Omental fat pad (tissue), 4 donors: ENCODE measurements at places on chromosomes 3 and 15.

GRCh38 chr3:146493761-146494160 lies 24.4 kb upstream of the PLSCR2 start:
- no peak for DNase-seq

DNA sequence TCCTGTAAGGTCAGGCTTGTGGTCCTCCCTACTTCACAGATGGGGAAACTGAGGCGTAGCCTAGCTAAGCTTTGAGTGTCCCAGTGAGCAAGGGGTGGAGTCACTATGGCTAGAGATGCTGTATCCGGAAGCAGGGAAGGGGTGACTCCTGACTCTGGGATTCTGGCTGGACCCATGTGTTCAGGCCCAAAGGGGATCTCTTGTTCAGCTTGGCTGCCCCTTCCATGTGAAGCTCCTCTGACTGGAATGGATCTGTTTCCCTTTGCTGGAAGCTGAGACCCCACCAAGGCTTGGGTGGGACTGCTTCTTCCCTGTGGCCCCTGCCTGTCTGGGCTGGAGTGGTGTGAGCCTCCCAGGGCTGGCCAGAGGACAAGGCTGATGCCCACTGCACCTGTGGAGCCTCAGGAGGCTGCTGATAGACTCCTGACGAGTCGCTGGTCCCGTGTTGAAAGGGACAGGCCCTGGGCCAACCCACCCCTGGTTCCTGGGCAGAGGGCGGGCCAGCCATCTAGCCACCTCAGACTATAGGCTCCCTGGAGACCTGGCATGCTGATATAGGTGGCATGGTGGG lies 1.0 kb downstream of the MAPKAPK3 start:
- no peak for DNase-seq

DNA sequence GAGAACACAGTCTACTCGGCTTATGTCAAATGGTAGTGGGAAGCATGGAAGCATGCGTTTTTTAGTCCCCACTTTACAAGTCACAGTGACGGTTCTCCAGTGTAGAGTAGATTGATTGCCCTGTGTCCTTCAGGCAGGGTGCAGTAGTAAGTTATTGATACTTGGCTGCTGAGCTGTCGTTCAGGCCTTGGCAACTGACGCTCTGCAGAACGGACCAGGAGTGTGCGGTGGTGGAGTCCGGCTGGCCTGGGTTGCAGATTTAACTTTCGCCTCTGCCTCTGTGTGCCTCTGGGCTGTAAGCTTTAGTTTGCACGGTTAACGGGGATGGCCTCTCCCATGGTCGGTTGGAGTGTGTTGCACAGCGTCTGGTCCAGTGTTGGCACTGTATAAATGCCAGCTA lies 58.6 kb downstream of the IGF1R start:
- no peak for DNase-seq

GRCh38 chr3:94423578-94423977 lies 360.7 kb downstream of the NSUN3 start:
- no peak for DNase-seq

GRCh38 chr15:86677278-86677677 lies 597.6 kb downstream of the AGBL1 start:
- no peak for DNase-seq

DNA sequence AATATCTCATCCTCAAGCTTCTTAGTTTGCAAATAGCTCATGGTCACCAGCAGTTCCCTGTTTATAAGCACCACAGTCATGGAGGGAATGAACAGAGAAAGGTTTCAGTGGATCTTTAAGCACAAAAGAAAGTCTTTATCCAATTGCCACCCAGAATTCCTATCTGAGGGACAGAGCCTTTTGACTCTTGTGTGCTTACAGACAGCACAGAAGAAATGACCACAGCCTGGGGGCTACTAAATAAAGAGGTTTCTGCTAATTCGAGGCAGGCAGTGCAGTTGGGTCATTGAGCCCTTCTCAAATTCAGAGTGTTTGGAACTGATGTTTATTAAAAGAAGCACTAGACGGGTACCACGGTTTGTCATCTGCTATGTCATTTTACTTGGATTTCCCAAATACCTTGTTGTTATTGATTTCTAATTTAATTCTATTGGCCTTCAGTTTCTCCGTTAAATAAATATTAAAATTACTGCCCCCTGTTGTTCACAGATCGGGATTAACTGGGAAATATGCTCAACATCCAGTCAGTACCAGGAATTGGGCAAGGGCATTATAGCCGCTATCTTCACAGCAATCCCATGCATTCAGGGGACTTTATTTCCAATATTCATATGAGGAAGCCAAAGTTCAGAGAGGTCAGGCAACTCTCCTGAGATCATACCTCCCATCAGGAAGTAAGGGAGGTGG lies 3.6 kb downstream of the PRICKLE2 start:
- no peak for DNase-seq

GRCh38 chr3:58952128-58952917 lies 97.5 kb downstream of the CFAP20DC start:
- DNase-seq = no peak

- no peak for DNase-seq
Observed at GRCh38 chr3:159844801-159845261, 143.8 kb upstream of the IL12A start.

DNA sequence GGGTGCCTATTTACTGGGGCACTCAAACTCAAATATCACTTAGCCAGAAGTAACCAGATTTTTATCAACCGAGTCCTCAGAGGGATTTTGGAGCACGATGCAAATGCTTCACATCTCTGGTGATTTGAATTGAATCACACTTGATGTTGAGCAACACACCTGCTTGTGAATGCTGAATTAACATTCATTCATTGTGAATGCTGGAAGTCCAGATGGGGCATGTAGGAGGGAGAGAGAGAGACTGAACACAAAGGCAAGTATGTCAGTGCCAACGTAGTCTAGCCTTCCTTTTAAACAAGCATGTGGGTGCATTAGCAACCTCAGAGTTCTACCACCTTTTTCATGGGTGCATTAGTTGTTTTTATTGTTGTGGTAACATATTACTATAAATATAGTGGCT lies 156.2 kb downstream of the ADAMTSL3 start:
- DNase-seq = no peak

DNA sequence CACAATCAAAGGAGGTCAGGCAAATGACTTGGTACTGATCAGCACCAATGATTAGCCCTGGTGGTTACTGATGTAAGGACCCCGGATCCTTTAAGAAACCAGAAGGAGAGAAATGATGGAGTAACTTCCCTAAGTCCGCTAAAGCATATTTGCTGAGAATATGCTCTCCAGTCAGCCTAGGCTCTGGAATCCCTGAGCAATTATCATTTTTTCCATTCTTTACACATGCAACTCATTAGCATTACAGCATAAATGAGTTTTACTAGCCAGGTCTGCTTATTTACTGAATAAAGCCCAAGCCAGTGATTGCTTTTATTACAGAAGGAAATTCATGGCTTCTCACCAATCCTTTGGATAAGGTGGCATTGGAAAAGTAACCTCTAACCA lies 139.2 kb upstream of the WNT5A start:
- DNase-seq = no peak

- DNase-seq = peak; percentile 30
Observed at GRCh38 chr3:12508291-12508700, 24.0 kb downstream of the TSEN2 start.

DNA sequence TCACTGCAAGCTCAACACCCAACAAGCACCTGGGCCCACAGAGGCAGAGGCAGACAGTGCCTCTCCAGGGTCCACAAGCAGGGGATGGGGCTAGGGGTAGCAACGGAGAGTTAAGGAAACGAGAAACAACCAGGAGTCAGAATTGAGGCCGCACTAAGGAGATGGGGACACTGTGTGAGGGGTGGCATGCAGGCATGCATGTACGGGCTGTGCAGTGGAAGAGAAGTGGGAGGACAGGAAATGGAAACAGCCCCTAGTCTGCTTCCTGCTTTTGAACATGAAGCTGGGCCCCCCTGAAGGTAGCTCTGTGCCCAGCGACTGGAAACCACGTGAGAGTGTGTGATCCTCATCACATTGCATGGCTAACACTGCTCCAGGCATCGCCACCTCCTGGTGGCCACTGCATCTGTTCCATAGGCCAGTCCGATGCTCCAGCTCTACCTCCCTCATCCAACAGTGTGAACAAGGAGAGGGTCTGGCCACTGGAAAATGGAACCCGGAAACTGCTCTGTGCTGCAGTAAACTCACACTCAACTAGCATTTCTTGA lies 44.0 kb downstream of the XXYLT1 start:
- peak; percentile 15 for DNase-seq

GRCh38 chr3:62367763-62368195 lies 5.6 kb downstream of the FEZF2 start:
- DNase-seq = no peak

GRCh38 chr3:107425033-107425432 lies 47.8 kb downstream of the CCDC54 start:
- DNase-seq = no peak

DNA sequence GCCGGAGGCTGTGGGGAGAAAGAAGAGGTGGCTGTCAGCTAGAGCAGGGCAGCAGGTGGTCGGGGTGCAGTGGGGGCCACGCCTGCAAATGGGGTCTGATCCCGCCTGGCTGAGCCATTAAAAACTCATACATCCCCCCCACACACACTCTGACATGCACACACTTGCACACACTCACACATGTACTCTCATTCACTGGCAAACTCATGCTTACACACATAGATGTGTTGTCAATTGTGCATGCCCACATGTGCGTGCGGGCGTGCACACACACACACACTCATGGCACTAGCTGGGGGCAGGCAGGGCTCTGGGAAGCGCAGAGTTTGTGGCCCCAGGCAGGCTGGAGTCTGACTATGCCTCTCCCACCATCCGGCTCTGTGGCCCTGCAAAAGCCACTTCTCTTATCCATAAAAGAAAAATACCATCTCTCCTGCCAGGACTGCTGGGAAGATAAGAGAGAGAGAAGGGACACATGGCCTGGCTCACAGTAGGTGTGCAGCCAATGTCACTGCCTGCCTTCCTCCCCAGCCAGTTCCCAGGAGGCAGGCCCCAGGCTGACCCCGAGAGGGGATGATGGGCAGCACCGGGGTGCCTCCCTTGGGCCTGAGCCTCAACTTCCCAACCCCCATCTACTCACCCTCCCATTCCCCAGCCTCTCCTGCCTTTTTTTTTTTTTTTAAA lies 163.5 kb upstream of the LINGO1 start:
- no peak for DNase-seq

GRCh38 chr15:51229907-51230330 lies 108.5 kb downstream of the CYP19A1 start:
- DNase-seq = no peak

DNA sequence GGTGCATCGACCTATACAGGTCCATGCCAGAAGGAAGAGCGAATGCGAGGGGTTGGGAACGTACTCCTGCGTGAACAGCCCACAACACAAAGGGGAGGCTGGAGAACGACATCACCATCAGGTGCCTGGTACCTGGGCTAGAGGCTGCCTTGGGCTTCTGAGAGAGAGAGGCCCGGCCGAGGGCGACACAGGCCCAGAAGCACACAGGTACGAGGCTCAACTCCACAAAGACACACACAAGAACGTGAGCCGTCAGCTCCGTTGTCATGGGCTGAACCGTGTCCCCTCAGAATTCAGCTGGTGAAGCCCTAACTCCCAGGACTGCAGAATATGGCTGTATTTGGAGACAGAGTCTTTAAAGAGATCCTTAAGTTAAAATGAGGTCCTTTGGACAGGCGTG lies 134.3 kb downstream of the ATP10A start:
- no peak for DNase-seq

DNA sequence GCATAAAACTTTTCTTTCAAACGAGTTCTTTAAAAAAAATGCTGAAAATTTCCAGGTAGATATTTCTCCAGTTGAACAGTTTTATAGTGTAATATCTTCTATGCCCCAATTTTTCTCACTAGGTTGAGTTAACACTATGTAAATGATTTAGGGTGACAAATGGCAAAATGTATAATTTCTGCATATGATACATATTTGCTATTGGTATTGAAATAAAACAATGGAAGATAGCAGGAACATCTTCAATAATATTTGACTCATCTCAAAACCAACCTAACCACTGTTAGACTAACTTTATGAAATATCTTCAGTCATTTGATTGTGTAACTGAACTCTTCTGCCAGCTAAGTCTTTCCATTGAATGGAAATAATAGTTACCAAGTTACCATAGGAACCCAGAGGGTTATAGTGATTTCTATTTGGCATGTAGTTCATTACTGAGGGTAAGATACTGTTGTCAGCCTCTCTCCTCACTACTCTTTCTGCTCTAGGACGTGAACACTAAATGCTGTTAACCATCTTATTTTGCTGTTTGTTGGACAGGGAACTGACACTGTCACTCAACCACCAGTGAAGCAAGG lies 824.7 kb upstream of the NECTIN3 start:
- DNase-seq = no peak

- peak; percentile 73 for DNase-seq
Observed at GRCh38 chr3:48429960-48430707, at the start of gene PLXNB1. Gene PLXNB1 (minus strand): TSS chr3:48430086. CDS start chr3:48424611, 5,475 bp downstream.

- DNase-seq = no peak
Observed at GRCh38 chr3:124840331-124840730, 46.8 kb downstream of the ITGB5 start.

DNA sequence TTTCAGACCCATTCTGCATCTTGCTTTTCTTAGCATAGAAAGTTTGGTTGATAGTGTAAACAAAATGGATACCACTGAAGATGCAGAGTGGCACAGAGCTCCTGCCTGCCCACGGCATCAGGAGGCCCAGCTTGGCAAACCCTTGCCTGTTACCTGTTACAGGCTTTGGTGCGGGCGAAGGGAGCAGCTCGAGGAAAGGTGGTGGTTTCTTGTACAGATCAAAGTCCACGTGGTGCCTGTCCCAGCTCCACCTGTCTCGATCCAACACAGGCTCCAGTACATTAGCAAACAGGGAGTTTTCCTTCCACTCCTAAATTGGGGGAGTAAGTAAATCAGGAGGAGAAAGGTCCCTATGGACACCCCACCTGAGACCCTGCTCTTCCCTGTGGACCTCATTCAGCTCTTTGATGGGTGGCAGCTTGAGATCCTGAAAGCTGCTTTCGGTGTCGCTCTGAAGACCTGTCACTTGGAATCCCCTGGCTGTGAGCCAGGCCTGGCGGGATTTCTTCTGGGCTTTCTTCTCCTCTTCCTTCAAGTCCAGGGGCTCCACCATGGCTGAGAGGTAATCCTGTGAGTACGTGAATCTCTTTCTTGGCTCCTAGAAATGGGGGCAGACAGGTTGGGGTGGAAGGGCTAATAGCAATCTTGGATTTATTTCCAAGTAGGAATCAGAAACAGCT lies 35.7 kb downstream of the ACAD9 start:
- DNase-seq = no peak

- no peak for DNase-seq
Observed at GRCh38 chr15:101543926-101544612, 54.6 kb upstream of the PCSK6 start.

DNA sequence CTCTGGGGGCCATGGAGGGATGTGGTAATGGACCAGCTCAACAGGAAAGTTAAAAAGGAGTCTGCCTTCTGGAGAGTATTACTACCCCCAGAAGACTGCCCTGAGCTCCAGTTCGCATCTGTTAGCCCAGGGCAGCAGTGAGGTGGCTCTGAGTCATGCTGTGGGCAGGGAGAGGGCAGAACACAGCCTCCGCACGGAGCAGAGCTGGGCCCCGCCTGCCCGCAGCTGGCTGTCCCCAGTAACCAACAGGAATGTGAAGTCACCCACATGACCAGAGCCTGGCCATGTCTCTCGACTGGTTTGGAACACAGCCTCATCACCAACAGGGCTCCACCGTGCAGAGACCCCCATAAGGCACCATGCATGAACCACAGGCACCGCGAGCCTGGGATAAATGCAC lies 62.1 kb downstream of the CYFIP1 start:
- no peak for DNase-seq
